ENCODE measurements at places on chromosomes 7 and 10.

- DNase-seq: no peak
Observed at GRCh38 chr10:129936923-129937300, 27.2 kb downstream of the EBF3 start.

DNA sequence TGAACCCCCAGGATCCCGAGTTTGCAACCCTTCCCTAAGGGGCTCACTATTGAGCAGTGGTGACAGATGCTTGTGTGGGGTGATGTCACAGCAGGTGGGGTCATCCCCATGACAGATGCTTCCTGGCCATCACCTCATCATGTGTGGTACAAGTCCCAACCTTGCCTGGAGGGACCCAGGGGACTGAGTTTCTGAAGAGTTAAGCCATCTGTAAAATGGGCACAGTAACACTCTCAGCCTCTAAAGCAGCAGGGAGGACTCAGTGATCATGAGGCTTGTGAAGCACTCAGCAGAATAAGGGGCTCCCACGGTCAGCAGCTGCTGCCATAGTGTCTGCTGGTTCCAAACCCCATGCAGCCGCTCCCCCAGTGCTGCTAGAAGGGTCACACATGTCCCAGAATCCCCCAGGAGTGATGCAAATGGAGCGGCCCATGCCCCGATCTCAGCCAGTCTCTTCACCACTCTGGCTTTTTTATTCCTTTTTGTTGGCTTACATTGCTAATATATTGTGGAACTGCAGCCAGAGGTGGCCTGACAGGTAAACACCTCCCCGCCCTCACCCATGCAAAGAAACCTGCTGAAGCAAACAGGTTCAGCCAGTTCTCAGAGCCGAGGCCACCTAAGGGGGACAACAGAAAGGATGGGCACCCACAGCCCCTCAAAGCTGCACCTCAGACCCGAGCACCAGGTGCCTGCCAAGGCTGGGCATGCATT is 102.1 kb upstream of the PDGFA start:
- no peak for DNase-seq

- no peak for DNase-seq
Observed at GRCh38 chr10:13634207-13634606, 47.4 kb downstream of the PRPF18 start.

DNA sequence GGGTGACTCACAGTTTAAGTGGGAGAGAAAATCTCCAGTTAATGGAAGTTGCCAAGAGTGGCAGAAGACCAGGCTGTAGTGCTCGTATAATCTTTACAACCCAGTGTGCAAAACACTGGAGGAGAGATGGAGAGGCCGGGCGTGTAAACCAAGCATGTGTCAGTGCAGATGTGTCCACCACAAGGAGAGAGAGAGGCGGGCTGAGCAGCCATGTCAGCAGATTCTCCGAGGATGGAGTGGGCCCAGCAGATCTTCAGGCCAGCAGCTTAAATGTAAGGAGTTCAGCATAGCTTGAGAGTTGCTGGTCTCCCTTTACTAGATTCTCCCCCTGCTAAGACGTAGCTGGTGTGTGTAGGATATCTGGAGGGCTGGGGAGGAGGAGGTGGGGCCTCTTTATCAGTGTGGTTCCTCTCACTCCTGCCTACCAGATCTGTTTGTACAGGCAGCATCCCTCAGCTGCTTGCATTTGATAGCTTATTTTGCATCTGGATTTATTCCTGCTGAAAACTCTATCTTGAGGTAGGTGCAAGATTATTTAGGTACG is 13.7 kb downstream of the BPGM start:
- DNase-seq: peak; percentile 62

DNA sequence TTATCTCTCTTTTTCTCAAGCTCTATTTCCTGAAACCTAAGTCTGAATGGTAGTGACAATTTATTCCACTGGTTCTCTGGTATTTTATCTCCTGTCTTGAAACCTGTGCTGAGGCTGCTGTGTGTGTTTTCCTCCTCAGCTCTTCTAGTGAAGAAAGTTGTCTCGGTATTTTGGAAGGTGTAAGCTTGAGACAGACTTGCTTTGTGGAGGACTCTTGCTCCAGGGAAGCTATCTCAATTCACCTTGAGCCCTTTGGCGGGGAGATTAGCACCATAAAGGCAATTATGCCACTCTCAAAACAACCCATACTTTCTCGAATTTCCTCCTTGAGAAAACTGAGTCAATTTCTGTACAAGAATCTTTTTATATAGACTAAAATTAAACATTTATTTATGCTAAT is 141.6 kb downstream of the THSD7A start:
- no peak for DNase-seq

DNA sequence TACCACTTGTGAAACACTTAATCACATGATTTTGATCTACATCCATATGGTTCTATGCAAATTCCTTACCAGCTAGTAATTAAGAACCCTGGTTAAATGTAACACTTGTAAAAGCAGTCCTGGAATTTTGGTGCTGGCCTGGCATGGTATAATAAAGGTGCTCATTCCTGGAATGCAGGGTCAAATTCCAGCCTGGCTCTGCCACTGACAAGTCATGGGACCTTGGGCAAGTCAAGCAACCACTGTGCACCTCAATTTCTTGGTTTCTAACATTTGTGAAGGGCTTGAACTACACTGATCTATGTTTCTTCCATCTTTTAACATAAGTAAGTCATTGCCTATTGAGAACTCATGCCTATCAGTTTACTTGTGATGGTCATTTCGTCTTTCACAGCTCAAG is 91.9 kb upstream of the PIK3CG start:
- DNase-seq: no peak

DNA sequence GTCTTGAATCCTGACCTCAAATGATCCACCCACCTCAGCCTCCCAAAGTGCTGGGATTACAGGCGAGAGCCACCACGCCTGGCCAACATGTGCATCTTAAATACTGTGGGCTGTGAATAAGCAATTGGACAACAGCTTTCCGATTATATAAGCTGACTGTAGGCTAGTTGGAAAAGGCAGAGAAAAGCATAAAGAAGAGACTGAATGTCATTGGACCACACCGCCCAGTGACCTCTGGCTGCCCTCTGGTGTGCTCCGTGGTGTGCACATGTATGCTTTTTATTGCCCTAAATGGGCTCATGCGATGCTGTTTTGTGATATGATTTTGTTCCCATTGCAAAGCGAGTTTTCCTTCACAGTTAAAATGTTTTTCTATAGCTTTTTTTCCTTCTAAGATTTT is 15.4 kb upstream of the CSGALNACT2 start:
- no peak for DNase-seq

DNA sequence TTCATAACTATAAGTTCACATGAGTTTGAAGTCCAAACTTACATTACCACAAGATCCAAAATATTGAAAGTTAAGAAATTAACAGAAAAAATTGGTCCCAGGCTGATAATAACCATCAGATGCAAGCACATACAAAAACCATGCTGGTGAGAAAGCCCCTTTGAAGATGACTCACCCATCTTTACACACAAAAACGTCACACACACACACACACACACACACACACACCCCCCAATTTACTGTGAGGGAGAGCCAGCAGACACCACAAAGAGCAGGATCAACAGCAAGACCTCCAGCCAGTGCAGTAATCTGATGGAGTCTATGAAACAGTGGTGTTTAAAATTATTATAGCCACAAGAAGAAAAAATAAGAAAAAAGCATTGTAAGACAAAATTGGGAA is 50.1 kb upstream of the DRGX start:
- DNase-seq: peak; percentile 34

- no peak for DNase-seq
Observed at GRCh38 chr7:117808341-117808757, 64.9 kb downstream of the CTTNBP2 start.
